ENCODE measurements at places on chromosomes 11 and 22. TPM values are rescaled to one million over a fixed set of nuclear protein-coding genes. Genes with fewer than 3 reads are reported as not detected.

INS gene
- not detected for total RNA-seq

- no peak for DNase-seq
Observed at GRCh38 chr11:101470881-101471520, 112.8 kb downstream of the TRPC6 start.

DNA sequence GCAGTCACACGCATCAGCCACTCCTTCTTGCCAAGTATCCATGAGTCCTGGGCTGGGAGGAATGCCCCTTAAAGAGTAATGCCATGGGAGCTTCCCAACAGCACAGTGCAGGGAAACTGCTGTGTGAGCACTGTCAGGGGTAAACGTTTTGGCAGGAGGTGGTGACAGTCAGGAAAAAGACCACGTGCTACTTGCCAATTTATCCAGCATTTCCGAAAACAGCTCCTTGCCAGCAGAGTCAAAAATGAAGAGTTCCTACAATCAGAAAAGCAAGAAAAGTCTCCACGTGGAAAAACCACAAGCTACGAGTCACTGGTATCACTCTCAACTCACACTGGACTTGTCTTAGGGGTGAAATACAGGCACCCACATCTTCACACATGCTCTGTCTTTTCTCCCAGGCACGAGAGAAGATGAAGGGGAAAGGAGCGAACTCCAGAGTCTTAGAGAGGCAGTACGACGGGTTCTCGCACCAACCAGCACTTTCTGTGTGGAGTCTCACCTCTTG lies 9.9 kb downstream of the IFT27 start:
- no peak for DNase-seq

DNA sequence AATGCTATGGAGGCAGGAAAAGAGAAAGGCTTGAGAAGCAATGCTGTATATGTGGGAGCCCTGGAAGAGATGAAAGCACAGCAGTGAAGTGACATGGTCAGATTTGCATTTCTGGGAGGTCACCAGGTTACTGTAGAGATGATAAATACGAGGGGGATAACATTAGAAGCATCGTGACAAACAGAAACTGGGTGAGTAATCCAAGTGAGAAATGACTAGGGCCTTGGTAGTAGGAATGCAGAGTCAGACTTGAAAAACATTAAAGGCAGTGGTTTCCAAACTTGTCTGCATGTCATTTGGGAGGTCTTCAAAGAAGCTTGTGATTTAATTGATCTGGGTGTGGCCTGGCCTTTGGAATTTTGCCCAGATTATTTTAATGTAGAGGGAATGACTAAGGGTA lies 43.9 kb downstream of the CCDC34 start:
- no peak for DNase-seq

OR10V1 gene
- not detected for total RNA-seq

DNA sequence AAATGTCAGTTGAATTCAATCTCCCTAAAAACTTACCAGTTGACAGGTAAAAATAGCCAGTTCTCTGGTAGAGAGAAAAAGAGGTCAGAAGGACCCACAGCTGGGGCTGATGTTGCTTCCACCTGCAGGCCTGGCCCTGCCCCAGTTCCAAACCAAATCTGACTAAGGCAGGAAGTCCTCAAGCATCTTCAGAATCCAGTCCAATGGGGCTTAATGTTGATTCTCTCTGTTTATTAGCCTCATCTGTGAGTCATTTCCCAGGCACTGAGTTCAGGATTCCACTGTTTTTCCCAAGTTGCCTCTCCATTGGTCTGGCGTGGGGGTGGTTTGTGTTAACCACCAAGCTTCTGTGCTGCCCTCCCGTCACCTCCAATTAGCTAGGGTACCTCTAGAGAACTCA lies 601.8 kb downstream of the INSC start:
- no peak for DNase-seq

- no peak for DNase-seq
Observed at GRCh38 chr11:3836903-3837302, 3.9 kb downstream of the RHOG start.

GRCh38 chr11:16925561-16926065 lies 88.6 kb downstream of the PLEKHA7 start:
- no peak for DNase-seq

DNA sequence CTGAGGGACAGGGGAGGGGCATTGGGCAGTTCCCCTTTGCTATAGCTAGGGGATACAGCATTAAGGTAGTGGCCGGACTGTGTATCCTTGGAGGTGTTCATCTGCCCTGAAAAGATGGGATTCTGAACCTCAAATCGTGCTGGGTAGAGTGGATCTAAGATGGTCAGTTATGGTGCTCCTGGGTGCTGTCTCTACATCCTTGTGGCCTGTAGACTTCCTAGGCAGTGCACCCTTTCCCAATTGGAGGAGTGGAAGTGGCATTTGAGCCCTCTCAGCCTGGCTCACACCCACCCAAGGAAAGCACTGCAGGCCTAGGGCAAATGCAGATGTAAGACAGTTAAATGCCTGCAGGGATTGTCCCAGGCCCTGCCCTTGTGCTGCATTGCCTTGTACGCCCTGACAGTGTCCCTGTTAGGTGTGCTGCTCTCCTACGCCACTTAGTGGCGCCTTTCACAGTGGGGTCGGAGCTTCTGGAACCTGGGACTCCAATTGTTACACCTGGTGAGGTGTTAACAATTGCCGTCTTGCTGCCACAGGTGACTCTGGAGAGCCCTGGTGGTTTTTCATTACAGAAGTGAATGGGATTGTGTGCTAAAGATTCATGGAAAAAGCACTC lies 35.0 kb downstream of the PPFIBP2 start:
- no peak for DNase-seq

GRCh38 chr11:93288767-93289166 lies 41.8 kb upstream of the DEUP1 start:
- DNase-seq: no peak

TIMP3 gene
- 51.5 TPM for total RNA-seq

GRCh38 chr22:34709641-34710040 lies 356.3 kb upstream of the ISX start:
- no peak for DNase-seq

GRCh38 chr11:80155412-80156017 lies 714.7 kb upstream of the TENM4 start:
- DNase-seq: no peak

- DNase-seq: no peak
Observed at GRCh38 chr11:116700586-116701220, 72.1 kb downstream of the BUD13 start.

- no peak for DNase-seq
Observed at GRCh38 chr22:41992496-41992895, 6.1 kb upstream of the WBP2NL start.

DNA sequence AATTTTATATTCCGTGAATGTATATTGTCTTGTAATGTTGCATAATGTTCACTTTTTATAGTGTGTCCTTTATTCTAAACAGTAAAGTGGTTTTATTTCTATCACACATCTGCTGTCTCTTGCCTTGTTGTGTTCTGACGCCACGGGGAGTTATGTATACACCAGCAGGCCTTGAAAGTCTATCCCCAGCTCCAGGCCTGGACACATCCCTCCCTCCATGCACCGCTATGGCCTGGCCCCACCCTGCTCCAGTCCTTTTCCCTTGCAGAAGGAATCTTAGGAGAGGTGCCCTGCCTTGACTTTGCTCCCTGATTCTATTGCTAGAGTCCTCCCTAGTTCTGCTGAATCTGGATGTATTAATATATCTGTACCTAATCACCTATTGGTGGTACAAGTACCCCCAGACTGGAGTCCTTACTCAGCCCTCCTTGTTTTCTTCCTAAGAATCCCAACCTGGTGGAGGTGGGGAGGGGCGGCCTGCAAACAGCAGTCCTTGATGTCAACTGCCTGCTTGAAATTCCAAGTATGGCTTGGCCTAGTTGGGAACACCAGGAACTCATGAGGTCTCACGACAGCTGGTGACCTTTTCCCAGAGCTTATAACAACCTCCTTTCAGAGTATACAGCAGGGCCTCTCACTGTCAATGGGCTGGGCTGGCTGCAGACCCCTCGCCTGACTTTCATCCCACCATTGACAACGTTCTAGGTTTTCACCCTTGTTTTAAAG lies 61.6 kb downstream of the TIMP3 start:
- DNase-seq: no peak

DNA sequence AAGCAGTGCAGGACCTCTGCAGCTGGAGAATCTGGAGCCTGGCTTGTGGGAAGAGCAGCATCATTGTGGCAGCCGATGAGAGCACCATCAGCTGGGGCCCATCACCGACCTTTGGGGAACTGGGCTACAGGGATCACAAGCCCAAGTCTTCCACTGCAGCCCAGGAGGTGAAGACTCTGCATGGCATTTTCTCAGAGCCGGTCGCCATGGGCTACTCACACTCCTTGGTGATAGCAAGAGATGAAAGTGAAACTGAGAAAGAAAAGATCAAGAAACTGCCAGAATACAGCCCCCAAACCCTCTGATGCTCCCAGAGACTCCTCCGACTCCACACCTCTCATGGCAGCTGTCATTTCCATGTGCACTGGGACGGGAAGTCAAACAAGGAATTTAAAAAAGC lies 35.6 kb downstream of the ASRGL1 start:
- no peak for DNase-seq

DNA sequence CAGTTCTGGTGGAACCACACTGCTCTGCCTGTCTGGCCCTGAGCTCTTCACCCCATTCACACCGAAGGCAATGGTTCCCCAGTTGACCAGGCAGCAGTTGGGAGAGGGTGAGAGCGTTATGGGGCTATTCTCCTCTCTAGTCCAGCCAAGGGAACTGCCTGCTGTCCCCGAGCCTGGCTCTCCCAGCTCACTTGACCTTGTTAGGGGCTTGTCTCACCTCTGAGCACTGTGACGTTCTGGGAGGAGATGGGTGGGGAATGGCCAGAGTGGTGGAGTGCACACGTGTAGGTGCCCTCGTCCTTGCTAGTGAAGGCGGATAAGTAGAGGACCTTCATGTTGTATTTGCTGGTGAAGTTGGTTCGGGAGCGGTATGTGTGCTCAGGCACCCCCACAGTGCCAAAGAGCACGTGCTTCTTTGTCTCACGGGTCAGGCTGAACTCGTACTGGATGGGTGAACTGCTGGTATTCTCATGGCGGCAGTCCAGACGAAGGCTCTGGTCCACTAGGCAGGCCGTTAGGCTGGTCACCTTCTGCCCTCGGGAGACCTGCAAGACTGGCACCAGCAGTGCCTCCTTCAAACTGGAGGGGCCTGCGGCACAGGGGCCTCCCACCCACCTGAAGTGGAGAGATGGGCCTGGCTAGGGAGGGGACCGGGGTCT lies 3.0 kb downstream of the THY1 start:
- DNase-seq: no peak

DNA sequence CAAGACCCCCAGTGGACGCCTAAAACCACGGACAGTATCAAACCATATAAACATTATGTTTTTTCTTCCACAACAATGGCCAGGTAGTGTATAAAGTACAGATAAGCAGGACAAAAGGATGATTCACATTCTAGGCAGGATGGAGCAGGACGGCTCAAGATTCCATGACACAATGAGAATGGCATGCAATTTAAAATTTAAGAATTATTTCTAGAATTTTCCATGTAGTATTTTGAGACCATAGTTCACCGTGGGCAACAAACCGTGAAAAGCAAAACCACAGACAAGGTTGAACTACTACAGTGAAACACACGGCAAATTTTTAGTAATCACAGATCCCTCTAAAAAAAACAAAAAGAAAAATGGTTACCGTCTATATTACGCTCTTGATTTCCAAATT lies 7.5 kb downstream of the NARS2 start:
- no peak for DNase-seq

F2 gene
- total RNA-seq: not detected

SGSM1 gene
- 38.9 TPM for total RNA-seq

DNA sequence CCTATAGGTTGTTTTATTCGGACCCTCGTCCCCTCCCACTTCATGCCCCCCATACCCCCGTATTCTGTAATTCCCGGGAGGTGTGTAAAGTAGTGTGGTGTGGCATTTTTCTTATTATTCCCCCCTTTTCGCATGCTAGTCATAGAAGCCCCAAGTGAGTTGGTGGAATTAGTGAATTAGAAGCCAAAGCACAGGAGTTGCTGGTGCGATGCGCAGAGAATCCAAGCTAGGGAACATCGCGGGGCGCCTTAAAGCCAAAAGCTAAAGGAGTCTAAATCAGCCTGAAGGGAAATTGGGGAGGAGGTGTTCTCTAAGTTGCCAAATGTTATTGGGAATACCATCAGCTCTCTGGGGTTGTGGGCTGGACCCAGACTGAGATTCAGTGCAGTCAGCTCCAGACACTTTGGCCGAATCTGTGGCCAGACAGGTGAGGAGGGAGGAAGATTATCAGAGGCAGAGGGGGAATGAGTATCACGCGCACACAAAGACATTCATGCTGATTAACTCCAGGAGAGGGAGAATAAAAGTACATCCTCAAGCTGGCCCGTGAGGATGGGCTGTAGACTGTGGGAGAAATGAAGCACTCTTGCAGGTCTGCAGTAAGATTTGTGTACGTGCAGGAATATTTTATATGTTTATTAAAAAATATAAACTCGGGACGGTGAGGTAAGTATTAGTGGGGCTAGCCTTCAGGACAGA lies 102.8 kb upstream of the HSD17B12 start:
- DNase-seq: peak; percentile 11

GRCh38 chr11:118897721-118898310 lies 14.1 kb downstream of the CXCR5 start:
- no peak for DNase-seq

TEX12 gene
- not detected for total RNA-seq

CENPM gene
- total RNA-seq: 0.79 TPM

DNA sequence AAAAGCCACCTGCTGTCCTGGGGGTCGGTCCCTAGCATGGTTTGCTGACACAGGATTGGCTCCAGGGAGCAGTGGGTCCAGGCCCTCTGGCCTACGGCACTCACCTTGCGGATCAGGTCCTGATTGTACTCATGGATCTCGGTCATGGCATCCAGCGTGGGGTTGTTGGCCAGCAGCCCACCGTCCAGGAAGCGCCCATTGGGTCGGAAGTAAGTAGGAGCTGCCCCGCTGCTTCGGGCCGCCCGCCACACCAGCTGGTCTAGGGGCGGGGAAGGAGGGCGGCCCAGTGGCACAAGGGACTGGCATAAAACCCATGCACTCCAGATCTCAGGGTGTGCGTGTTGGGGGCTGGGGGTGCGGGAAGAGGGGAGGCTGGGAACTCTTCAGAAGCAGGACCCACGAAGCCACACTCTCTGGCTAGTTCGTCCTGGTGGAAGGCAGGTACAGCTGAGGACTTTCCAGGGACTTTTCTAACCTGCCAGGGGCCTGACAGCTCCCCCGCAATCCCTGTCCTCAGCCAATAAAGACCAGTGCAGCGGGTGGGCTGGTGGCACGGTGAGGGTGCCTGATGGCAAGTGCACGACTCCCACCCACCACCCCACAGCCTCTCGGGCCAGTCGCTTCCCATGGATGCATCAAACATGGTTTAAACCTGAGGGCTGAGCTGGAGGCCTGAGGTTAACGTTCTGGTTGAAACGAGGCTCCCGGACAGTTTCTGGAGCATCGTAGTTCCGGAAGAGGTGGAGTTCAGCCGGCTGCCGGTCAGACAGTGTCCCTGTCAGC lies 5.1 kb upstream of the BAIAP2L2 start:
- no peak for DNase-seq
